ENCODE measurements at places on chromosomes 5 and 9. TPM values are rescaled to one million over a fixed set of nuclear protein-coding genes. Genes with fewer than 3 reads are reported as not detected.

Gene OTULINL
- 18.8 TPM for total RNA-seq

Gene RANBP17
- 190 TPM for total RNA-seq

Gene SEMA4D
- total RNA-seq = 7.7 TPM

Gene SLC25A2
- not detected for total RNA-seq

Gene WNK2
- total RNA-seq = 12.6 TPM
